Mucosa of gallbladder (tissue), 1 donor: ENCODE measurements at places on chromosomes 1 and 21.

DNA sequence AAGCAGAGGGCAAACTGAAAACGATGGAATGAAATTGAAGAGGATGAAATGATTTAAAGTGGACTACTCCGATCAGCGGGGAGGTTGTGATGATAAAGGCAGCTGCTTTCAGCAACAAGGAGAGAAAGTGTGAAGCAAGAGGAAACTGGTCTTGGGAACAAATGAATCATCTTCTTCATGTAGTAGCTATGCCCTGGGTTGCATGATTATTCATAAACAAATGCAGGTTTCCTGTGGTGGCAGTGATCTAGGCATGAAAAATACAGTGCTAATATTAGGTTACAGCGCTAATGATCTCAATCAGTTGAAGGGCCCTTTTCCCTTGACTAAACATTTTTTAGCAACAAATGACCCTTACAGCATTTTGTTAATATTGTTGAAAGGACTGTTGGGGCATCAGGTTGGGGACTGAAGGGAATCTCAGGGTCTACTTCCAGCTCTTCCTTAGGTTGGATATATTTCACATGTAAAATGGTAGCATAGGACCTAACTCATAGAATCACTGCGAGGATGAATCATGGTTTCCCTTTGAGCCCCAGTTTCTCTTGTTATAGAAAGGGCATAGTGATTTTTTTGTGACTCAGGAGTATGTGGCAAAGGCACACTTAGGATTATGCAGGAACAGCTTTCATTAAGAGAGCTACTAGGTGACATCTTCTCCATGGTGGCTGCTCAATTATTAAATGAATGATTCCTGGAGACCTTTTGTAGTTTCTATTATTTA lies 1.9 kb upstream of the ZFYVE9 start:
- no peak for DNase-seq

DNA sequence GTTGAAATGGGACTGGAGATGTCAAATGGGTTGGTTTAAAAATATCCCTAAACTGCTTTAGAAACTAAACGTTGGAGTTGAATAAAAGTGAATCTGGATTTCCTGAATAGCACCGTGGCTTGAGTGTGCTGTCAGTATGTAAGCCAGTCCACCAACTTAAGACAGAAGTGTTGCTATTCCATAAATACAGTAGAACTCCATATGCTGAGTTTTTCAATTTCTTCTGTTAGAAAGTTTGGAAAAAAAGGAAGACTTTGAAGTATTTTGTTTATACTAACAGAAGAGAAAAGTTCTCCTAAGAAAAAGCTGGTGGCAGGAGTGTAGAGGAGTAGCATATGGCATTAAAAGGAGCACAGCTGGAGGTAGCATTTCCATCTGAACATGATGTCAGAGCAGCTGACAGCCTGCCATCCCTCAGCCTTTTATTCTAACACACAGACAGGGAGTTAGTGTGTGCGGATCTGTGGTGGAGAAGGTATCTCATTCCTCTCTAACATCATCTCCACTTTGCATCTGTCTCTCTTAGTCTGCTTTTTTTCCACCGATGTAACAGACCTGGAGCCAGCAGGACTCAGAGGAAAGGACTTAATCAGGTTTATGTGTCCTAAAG lies at the start of gene ZBTB18:
ZBTB18 (plus strand) TSS at position 449 of the 610 bp plus-strand sequence; CDS start at position 598, 149 bp downstream.
- DNase-seq: no peak

GRCh38 chr1:25683177-25683576 lies 66.6 kb downstream of the MAN1C1 start:
- no peak for DNase-seq

DNA sequence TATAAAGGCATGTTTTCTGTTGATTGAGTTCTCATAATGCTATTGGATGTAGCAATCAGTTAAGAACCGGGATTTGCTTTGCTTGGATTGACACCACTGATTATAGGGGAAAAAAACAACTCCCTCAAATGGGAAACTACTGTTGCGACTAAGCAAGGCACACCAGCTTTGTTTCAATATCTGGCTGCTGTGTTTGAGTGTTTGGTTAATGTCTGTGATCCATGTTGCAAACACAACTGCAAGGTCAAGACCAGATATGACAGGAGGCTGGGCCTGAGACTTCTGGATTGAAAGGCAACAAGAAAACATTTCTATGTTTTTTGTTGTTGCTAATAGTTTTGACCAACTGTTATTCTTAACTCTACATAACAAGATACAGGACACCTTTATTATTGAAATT lies 50.7 kb downstream of the MTR start:
- DNase-seq: no peak

GRCh38 chr1:150056407-150056806 lies 11.2 kb upstream of the VPS45 start:
- no peak for DNase-seq

DNA sequence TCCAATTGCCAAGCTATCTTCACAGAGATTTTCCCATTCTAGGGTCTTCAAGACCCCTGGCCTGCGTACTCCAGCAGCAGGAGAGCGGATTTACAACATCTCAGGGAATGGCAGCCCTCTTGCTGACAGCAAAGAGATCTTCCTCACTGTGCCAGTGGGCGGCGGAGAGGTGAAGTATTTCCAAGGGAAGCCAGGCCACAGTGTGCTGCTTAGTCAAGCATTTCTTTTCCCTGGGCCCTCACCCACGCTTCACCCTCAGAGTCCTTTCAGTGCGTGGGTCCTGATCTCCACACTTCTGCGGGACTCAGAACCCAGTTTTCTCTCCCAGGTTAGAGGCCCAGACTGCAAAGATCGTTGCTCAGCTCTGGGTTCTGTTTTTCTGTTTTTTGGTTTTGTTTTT lies 13.1 kb downstream of the CDCA8 start:
- no peak for DNase-seq
